ENCODE measurements at places on chromosomes 5 and 9. TPM values are rescaled to one million over a fixed set of nuclear protein-coding genes. Genes with fewer than 3 reads are reported as not detected.

DNA sequence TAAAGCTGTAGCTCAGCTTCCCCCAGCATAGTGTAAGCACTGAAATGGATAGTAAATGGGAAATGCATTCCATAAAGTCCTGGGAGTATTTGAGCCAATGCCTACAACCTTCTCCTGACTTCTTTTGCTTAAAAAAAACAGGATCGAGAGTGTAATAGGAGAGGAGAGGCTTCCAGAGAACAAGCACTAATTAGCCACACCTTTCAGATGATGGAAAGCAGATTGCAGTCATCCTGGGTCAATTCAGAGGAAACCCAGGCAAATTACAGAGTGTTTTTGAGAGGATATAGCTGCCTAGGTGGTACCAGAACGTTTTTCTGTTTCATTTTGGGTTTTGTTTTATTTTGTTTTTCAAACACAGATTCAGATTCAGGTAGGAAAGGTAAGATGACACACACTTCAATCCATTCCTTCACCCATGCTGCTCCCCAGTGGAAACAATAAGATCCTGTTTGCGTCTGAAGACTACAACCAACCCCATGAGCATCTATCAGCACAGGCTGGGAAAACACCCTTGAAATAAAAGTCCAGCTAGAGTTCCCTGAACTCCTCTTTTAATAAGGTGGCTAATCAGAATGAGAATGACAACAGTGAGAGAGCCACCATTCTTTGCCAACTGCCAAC is 95.6 kb downstream of the RFK start:
- DNase-seq = no peak

GRCh38 chr5:56659971-56660370 is 155.4 kb upstream of the MAP3K1 start:
- no peak for DNase-seq

- no peak for DNase-seq
These were observed 75.2 kb downstream of the F2RL2 start for GRCh38 chr5:76547891-76548524.

DNA sequence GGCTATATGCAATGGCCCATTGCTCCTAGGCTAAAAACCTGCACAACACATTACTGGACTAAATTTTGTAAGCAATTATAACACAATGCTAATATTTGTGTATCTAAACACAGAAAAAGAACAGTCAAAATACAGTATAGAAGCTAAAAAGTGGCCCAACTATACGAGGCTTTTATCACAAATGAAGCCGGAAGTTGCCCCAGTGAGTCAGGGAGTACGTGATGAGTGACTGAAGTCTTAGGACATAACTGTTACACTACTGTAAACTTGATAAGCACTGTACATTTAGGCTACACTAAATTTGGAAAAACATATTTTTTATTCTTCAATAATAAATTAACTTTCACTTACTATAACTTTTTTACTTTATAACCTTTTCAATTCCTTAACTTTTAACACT is 105.2 kb upstream of the PRR16 start:
- DNase-seq = no peak

- DNase-seq = peak; percentile 84
These were observed 15.6 kb downstream of the SPARC start for GRCh38 chr5:151670953-151671636.

- DNase-seq = no peak
These were observed 104.2 kb upstream of the MVB12B start for GRCh38 chr9:126222363-126222834.

DNA sequence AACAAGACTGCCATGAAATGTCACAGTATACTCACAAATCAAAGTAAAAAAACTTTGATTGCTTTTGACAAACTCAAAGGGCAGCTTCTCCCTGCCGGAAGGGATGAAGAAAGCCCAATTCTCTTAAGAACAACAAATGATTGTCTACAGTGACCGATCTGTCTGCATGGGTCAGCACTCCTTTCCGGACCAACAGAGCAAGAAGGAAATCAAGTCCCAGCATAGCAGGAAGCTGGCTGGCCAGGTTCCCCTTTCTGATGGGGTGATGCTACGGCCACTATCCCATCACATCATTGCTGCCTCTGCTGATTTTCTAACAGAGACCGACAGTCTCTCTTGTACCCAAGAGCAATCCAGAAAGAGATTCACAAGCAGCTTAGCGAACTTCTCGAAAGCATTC is 692 bp downstream of the C1QTNF3 start:
- no peak for DNase-seq

DNA sequence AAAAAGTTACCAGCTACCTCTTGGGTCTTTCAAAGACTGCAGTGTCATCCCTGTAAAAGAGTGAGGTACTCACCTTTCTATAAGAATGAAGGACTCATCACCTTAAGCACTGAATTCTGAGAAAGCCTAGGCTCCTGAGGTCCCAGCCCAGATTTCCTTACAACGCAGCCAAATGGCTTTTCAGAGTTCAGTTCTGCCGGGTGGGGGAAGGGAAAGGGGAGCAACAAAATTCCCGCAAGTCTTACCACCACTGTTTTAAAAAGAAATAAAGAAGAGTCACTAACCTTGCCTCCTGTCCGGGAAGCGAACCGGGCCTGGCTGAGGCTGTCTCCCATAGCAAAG is 373 bp downstream of the ADAMTS12 start:
- no peak for DNase-seq

- peak; percentile 64 for DNase-seq
These were observed 77.3 kb upstream of the ZNF366 start for GRCh38 chr5:72584466-72584865.

- no peak for DNase-seq
These were observed 135.5 kb downstream of the FBN2 start for GRCh38 chr5:128402506-128402905.

- DNase-seq = peak; percentile 26
These were observed 178.8 kb downstream of the CSNK1G3 start for GRCh38 chr5:123690821-123691220.

- DNase-seq = no peak
These were observed 92.8 kb downstream of the TAF11L14 start for GRCh38 chr5:17727098-17727497.

The KCNV2 gene
- not detected for total RNA-seq

The CDHR2 gene
- not detected for total RNA-seq

GRCh38 chr5:1520791-1521453 is 2.8 kb downstream of the LPCAT1 start:
- DNase-seq = no peak

- peak; percentile 42 for DNase-seq
These were observed 99.3 kb downstream of the CCDC192 start for GRCh38 chr5:127802477-127802865.

DNA sequence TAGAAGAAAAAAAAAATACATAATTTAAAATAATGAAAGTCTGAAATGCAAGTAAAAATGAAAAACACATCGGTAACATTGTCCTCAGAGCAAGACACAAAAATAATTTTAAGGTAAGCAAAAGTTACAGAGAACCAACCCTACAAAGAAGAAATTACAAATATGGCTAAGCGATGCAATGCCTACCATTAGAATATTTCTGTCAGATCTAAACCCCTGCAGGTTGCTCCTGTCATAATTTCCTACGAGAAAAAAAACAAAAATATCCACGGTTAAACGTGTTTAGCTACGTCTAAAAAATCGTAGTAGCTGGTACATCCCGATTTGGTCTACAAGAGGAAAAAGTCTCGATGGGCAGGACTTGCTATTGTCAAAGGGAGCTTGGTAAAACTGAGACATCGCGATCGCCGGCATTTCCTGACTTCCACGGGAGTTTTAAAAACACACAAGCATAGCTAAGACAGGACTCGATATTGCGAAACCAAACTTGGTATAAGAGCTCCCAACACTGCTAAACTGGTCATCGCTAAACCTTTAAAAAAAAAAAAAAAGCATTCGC is 1.1 kb upstream of the ANXA2R start:
- no peak for DNase-seq

DNA sequence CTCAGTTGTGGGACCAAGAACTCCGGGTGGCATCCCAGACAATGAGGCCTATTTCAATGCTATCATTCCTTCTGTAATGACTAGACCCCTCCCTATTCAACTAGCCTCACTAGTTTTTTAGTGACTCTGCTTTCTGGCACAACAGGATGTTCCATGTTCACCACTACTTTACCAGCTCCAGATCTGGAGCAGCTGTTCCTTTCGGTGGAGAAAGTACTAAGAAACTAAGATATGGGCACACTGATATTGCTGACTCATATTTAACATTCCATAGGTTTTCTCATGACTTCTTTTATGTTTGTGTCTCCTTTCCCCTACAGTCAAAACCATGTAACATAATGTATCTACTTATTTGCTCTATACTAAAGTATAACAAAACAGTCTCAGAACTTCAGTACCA is 24.1 kb downstream of the IL33 start:
- DNase-seq = no peak

The PGM5 gene
- not detected for total RNA-seq

The FAM78A gene
- 0.38 TPM for total RNA-seq

- no peak for DNase-seq
These were observed 45.9 kb downstream of the AMBP start for GRCh38 chr9:114031948-114032840.

DNA sequence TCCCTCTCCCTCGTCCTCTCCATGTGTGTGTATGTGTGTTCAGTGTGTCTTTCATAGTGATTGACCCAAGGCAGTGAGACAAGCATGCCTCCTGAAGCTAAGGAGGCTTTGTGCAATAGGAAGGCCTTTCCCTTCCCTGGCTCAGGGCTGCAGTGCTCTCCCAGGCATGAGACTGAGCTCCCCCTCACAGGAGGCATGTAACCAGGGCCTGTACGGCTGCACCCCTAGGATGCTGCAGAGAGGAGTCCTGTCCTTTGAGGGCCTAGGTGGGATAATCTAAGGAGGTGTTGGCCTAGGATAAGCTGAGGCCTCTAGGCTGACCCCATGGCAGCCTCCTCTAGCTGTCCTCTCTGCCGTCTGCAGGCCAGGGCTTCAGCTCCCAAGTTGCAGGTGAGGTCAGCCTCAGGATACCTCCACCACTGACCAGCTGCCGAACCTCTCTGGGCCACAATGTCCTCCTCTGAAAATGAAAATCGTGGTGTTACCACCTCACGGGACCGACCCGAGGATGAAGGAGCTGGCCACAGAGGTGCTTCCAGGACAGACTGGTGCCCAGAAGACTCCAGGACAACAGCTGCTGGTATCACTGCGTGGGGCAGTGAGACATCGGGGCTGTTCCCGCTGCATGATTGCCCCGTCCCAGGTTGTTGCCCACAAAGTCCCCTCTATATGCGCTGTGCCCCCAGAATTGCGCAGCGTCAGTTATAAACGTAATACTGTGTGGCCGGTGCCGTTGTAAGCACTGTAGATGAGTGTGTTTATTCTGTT is 129.6 kb downstream of the BARX1 start:
- DNase-seq = no peak

The RAB3C gene
- total RNA-seq = not detected

DNA sequence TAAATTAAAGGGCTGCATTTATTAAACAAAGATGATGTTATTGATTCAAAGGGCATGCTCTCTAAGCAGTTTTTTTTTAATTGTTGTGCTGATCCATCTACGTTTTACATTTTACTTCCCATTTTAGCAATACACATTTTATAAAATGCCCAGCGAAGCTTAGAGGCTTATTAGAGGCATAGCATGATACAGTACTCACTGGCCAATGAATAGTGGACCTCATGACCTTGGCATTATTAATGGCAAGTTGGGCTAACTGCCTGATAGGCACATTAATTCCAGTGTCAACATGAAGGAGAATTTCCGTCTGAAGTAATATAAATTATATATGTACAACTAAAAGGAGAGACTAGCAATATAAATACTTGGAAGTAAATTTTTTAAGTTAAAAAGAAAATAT is 837.2 kb downstream of the EFNA5 start:
- DNase-seq = no peak

The BARHL1 gene
- not detected for total RNA-seq

DNA sequence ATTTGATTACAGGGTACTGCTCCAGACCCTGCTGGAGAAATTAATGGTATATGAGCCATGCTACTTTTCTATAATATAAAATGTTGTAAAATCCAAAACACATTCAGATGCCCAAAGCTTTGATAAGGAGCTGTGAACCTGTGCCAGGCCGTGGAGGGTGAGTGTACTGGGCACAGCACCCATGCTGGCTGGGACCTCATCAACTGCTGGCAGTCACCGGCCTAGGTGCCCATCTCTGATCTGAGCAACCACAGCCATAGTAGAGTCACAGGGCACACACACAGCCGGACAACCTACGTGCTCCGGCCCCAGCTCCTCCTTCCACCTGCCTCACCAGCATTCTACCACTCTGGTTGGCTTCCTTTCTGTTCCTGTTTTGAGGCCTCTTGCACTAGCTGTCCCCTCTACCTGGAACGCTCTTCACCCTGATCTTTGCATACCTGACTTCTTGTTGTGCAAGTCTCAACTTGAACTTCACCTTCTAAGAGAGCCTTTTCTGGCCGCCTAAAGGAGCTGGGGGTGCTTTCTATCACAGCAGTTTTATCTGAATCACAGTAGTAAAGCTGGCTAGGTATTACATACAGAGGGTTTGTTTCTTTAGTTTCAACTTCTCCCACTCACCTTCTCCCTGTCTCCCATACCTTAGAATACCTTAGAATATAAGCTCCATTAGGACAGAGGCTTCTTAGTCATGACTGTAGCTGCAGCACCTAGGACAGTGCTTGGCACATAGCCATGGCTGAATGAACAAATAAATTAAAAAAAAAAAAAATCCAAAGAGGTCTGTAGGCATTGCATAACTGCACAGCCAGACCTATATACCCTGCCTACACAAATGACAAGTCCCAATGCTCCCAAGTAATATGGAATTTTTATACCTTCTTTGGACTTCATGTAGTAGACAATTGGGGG is 51.7 kb downstream of the MED27 start:
- DNase-seq = peak; percentile 22

The PRRX2 gene
- total RNA-seq = 145 TPM

The ZDHHC11B gene
- total RNA-seq = not detected

- DNase-seq = no peak
These were observed 95.0 kb upstream of the HAND1 start for GRCh38 chr5:154573011-154573410.
